ENCODE measurements at places on chromosomes 2 and 18.

- no peak for DNase-seq
These were observed 12.8 kb upstream of the KIAA2012 start for GRCh38 chr2:202060218-202060617.

- no peak for DNase-seq
These were observed 23.8 kb upstream of the CABYR start for GRCh38 chr18:24114924-24115549.

GRCh38 chr18:73156117-73156516 is 288.3 kb upstream of the NETO1 start:
- DNase-seq = no peak

GRCh38 chr2:233189025-233189424 is 62.4 kb upstream of the ATG16L1 start:
- no peak for DNase-seq

- no peak for DNase-seq
These were observed 9.1 kb downstream of the TPRKB start for GRCh38 chr2:73728043-73728442.

- no peak for DNase-seq
These were observed 80.9 kb downstream of the ASAP2 start for GRCh38 chr2:9287400-9288045.

- DNase-seq = no peak
These were observed 154.0 kb upstream of the NFATC1 start for GRCh38 chr18:79241755-79242154.

DNA sequence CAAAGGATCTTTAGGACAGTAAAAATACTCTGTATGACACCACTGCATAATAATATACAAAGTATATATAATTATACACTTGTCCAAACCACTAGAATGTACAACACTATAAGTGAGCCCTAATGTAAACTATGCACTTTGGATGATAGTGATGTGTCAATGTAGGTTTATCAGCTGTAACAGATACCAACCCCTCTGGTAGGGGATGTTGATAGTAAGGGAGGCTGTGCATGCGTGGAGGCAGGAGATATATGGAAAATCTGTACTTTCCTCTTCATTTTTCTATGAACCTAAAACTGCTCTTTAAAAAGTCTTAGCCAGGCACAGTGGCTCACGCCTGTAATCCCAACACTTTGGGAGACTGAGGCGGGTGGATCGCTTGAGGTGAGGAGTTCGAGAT is 37.5 kb upstream of the SP3 start:
- DNase-seq = no peak

GRCh38 chr2:231399046-231399852 is 3.7 kb downstream of the B3GNT7 start:
- no peak for DNase-seq

DNA sequence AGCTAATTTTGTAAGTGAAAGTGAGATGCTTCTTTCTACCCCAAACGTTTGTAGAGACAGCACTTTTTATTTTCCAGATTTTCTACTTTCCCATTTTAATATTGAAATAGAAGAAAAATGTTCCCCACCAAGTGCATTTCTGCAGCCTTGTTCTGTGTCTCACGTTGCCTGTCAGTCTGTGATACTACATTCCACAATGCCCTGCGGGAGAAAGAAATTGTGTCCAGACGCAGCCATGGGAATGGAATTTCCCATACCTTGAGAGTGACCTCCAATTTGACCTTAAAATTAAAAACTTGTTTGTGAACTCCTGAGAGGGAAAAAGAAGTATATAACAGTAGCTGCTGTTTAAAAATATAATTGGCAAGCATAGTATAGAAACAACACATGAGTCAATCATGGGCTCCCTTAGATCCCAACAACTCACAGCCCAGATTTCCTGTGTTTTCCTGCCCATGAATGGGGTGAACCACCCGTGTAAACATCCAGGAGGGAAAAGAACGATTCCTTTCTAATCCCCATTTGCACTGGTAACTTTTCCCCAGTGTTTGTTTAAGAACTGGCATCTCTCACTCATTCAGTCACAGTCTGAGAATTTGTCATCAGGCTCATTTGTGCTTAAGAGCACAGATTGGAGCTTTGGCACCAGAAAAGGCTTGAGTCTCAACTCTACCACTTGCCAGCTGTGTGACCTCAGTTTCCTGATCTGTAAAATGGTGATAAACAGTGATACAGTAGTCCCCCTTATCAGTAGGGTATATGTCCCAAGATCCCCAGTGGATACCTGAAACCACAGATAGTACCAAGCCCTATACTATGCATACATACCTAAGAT is 166.1 kb upstream of the ZNF521 start:
- no peak for DNase-seq

DNA sequence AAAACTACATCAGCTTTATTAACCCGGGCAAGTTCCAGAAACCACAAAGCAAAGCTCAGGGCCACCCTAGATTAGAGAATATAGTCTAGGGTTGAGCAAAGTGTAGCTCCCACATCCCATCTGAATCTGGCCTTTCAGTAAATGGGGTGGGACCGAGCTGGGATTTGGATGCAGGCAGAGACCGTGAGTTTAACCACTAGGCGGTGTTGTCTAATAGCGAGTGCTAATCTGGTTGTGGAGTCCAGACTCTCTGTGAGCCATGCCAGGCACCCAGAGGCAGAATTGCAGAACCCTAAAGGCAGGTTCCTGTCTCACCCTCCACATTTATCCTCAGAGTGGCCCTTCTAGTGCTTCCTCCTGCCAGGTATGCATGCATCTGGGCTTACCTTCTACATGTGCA is 435.9 kb downstream of the TSN start:
- no peak for DNase-seq

DNA sequence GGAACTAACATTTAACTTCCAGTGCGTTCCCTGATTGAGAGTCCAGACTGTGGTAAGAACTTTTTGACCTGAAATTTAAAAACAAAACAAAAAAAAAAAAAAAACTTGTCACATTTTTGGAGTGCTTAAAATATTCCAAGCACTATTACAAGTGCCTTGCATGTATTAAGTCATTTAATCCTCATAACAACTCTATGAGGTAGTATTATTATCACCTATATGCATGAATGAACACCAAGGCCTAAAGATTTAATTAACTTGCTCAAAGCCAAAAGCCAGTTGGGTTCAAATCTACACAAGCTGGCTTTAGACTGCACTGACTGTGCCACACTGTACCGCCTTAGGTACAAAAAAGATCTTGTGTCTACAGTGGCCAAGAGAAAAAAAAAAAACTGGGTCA is 35.2 kb downstream of the METTL4 start:
- DNase-seq = no peak

GRCh38 chr2:45585267-45585861 is 25.7 kb downstream of the SRBD1 start:
- DNase-seq = no peak

DNA sequence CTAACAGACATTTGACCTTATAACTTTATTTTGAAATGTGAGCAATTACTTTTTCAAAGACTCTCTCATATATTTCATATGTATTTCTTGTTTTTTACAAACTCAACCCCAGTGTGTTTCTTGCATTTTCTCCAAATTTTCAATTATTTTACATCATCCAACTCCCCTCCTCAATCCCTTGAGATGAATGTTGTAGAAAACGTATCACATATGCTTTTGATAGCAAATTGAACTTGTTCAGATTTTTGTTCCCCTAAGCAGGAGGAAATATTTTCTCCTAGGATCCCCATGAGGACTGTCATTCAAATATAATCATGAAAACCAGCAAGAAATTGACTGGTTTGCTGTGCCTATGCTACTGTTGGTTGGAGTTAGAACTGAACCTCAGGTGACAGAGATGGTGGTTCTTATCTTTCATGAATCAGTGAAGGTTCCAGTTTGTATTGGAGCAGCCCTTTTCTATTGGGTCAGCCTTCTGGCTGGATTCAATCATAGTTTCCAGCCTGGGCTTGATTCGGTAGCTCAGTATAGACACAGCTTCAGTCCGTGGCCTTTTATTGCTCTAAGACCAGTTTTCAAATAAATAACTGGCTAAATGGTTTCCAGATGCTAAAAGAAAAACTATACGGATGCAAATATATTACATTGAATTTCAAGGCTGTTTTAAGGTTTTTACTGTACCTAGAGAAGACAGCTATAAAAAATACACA is 591.0 kb downstream of the EPHA4 start:
- DNase-seq = no peak

DNA sequence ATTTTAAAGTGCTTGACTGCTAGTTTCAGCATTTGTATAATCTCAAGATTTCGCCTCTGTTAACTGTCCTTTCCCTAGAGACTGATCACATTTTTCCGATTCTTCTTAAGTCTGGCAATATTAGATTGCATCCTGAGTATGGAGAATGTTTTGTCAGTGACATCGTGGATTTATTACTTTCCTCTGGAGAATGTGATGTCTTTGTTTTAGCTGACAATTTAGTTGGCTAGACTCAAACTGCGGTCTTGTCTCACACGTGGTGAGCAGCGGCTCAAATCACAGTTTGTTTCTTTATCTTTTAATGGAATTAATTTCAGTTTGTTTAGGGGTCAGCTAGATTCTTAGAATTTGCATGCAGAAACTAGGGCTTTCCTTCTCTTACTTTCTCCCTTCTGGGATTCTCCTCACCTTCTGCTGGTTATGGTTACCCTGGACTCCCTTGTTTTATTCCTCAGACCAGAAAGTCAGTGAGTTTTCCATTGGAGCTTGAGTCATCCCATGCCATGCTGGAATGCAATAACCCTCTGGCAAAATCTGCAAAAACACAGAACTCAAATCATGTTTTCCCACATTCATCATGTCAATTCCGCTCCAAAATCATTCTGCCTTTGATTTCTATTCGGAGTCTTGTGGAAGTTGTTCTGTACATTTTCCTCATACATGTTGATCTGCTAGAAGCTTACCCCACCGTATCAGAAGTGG is 327.2 kb upstream of the TRIB2 start:
- DNase-seq = no peak

DNA sequence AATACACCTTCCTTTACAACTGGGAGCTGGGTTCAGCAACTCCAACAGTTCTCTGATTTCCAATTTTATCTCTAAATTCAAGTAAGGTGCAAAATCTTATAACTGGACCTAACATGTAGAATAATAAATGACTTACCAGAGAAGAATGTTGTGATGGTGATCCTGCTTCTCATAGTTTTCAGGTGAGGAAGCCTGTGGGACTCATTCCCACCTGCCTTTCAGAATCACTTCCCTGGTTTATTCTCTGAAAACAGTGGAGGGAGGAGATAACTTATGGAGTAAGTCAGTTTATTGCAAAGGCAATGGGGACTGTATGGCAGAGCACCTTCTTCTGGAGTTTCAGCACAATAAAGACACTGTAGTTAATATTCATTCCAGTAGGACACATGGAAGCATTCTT is 1188.2 kb upstream of the FAM98A start:
- DNase-seq = no peak

DNA sequence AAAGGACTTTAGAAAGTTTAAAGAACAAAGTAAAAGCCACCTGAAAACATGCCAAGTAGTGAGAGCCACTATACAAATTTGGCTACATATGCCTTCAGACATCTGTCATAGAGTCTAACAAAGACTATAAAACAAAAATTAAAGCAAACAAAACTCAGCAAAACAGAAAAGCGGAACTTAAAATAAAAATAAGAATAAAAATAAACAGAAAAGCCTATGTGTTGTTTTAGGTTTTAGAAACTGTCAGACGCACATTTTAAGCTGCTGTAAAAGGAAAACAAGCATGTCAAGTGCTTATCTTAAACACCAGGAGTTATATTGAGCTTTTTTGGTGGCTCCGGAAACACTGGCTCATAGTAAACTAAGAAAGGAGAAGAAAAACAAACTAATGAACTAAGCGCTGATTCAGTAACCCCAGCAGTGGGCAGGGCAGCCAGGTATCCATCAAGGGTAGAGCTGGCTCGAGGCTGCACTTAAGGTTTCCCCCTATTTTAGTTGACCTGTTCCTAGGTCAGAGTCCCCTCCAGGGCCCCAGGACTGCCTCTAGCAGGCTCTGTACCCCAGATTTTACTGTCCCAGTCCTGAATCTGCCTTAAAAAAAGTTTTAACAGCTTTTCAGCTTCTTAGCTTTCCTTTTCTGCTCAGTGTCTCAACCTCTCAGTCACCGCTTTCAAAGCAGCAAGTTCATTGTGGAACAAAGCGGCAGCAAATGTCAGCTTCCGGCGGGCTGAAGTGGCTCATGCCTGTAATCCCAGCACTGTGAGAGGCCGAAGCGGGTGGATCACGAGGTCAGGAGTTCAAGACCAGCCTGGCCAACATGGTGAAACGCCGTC is 15.4 kb upstream of the RMC1 start:
- DNase-seq = no peak

All from stimulated activated CD4-positive, alpha-beta T cell treated with anti-CD3 and anti-CD28 coated beads, Interleukin-15, amount 100 ng/mL, for 1 hour (primary cell).